Skin of body (tissue), 3 donors: ENCODE measurements at places on chromosomes 3 and 15. TPM values are rescaled to one million over a fixed set of nuclear protein-coding genes. Genes with fewer than 3 reads are reported as not detected.

The C15orf39 gene
- 5.9 TPM for total RNA-seq

The RETNLB gene
- not detected for total RNA-seq

The FILIP1L gene
- total RNA-seq, result 40.1 TPM

The TNFAIP8L3 gene
- total RNA-seq, result 5.8 TPM

The CRTAP gene
- 140 TPM for total RNA-seq

The CLEC3B gene
- 54.6 TPM for total RNA-seq

The CFAP20DC gene
- total RNA-seq, result 1.3 TPM

The SEMA3G gene
- total RNA-seq, result 16.2 TPM

The CLDN1 gene
- total RNA-seq, result 115 TPM
